HS-27A (cell line): ENCODE measurements at places on chromosomes 5 and 9.

DNA sequence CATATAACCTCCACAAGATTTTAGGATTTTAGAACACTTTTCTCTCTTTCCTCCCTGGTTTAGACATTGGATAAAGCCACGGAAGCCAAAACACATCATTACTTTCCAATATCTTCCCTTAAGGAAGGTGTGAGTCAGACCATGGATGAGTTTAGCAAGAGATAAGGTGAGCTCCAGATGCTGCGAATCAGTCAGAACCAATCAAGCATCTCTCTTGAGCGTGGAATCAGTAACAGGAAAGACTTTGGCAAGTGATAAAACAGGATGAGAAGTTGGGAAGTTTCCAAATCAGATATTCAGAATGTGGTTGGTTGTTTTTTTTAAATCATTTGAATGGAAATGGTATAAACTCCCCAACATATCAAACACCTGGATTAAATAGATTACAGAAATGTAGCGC is 397.8 kb downstream of the EFNA5 start:
- DNase-seq, result no peak

- no peak for DNase-seq
Observed at GRCh38 chr9:95820074-95820473, 55.4 kb upstream of the ERCC6L2 start.

- DNase-seq, result no peak
Observed at GRCh38 chr5:53355931-53356330, 124.5 kb upstream of the FST start.

GRCh38 chr5:90294604-90295003 is 115.0 kb downstream of the CETN3 start:
- no peak for DNase-seq

DNA sequence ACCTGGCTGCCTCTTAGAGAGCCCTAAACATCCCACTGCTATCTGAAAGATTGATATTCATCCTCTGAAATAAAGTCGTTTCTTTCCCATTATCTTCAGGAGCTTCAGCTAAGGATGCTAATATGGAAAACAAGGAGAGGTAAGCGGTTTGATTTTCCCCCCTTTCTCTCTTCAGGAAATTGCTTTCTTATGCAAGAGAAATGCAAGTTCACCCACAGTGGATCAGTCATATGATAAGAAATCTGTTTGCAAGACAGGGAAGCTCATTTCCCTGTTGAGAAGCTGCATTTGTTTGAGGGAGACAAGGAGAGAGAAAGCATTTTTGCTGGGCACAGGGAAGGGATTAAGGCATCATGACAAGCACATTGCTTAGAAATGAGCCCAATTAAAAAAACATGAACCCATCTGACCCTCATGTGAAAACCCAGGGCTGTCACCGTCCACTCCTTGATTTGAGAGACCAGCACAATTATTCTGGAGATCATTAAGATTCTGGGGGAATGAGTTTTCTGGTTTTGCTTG is 53.7 kb upstream of the BOD1 start:
- DNase-seq, result no peak

DNA sequence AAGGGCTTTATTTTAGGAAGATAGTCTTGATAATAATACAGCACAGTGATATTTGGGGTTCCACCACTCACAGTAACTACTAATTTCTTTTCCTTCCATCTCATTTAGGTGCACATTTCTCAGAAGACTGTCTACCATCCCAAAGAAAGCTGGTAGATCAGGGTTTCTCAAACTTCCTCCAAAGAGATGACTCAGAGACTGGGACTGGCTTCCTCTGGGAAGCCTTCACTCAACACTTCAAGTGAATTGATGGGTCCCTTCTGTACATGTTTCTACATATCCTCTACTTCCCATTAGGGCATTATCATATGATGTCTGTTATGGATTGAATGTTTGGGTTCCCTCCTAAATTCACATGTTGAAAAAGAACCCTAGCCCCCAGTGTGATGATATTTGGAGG is 138.5 kb downstream of the SPOCK1 start:
- no peak for DNase-seq

DNA sequence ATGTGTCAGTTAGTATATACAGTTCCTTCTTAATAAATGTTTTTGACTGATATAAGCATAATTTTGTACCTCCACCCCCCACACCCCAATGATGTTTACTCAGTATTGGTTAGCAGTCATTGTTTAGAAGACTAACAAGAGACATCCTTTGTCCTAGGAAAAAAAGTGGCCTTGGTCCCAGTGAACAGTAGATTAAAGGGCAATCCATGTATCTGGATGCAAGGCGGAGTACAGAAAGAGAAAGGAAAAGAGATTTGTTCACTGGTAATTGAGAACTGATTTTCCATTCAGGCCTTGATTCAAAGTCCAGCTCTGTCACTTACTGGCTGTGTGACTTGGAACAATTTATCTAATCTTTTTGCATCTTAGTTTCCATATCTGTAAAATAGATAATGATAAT is 4.6 kb downstream of the RALGPS1 start:
- no peak for DNase-seq

GRCh38 chr5:34957857-34958690 is 28.7 kb downstream of the DNAJC21 start:
- no peak for DNase-seq

DNA sequence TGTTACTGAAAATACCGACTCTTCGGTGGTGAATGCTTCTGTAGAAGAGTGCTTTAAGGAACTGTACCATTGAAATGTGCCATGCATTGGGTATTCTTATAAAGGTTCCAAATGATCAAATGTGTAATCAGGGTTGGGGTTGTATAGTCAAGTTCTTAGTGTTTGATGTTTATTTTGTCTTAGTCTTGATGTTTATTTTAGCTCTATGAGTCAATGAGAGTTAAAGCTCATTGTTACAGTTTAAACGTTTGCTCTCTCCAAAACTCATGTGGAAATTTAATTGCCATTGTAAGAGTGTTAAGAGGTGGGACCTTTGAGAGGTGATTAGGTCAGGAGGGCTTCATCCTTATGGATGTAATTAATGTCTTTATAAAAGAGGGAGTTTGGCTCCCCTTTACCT is 153.0 kb downstream of the FER start:
- DNase-seq, result no peak

DNA sequence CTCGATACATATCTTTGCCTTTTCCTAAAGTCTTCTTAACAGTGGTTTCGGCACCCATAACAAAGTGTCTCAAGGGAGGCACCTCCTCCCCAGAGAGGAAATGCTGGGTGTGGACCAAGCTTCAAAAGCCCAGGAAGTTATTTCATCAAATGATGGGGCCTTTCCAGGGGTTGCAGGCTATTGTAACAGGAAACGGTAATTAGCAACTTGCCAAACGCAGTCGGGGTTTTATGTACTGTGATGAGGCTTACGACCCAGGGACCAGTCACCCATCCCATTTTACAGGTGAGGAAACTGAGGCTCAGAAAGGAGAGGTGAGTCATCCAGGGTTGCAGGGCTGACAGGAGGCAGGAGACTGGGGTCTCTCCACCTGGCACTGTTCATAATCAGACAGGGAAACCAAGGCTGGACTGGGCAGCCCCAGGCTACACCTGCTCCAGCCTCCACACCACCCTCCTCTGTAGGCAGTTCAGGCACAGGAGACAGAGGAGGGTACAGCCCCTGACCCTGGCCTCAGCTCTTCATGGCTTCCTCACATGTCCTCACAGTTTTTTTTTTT is 30.0 kb upstream of the SUSD3 start:
- DNase-seq, result no peak

DNA sequence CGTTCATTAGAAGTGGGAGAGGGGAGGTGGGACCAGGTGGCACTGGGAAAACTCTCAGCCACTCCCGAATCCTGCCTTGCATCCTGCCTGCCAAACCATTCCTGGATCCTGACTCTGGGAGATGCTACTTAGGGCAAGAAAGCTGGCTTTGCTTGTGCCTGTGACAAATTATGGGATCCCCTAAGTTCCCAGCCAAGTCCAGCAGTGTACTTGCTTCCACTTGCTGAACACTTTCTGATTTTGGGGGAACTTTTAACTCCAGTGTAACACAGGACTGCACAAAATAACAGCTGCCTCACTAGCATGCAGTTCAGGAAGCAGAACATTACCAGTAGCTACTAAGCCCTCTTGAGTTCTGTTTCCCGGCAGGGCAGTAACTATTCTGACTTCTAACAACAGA is 12.5 kb upstream of the NKX2-5 start:
- no peak for DNase-seq

GRCh38 chr5:2179861-2180260 is 297.1 kb upstream of the IRX4 start:
- no peak for DNase-seq

GRCh38 chr9:136604823-136605525 is 57.7 kb upstream of the EGFL7 start:
- DNase-seq, result no peak

DNA sequence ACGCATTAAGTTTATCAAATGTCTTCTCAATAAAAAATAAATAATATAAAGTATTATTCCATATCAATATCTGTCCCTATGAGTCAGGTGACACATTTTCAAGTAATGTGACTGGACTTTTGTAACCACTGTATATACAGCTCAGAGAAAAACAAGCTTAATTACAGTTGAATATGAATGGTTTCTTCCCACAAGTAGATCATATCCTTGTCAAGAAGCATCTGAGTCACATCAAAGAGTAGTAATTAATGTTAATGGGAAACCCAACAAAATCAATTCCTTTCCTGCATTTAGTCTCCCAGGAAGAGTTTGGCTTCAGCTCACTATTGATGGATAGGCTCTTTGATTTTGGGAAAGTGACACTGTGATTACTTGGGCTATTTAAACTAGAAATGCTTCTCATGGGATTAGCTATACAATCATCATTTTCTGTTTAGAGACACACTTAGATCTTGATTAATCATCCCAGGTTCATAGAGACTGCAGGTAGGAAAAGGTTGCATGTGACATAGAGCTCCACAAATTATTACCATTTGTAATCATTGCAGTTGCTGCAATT is 292.9 kb downstream of the GABRG2 start:
- no peak for DNase-seq

DNA sequence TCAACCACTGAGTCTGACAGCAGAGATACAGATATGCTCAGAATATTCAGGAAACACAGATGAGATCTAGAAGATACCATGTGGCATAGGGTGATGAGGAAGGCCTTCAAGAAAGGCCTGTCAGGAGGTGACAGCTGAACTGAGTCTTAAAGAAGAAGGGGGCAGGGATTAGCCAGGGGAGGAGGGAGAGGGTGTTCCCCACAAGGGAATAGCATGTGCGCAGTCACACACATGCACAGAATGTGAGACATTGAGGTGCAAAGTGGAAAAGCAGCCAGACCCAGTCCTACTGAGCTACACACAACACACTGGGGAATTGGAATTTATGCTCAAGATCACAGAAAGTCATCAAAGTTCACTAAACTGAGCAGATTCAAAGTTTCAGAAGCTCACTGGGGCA is 3.0 kb upstream of the SLC25A48 start:
- DNase-seq, result no peak

DNA sequence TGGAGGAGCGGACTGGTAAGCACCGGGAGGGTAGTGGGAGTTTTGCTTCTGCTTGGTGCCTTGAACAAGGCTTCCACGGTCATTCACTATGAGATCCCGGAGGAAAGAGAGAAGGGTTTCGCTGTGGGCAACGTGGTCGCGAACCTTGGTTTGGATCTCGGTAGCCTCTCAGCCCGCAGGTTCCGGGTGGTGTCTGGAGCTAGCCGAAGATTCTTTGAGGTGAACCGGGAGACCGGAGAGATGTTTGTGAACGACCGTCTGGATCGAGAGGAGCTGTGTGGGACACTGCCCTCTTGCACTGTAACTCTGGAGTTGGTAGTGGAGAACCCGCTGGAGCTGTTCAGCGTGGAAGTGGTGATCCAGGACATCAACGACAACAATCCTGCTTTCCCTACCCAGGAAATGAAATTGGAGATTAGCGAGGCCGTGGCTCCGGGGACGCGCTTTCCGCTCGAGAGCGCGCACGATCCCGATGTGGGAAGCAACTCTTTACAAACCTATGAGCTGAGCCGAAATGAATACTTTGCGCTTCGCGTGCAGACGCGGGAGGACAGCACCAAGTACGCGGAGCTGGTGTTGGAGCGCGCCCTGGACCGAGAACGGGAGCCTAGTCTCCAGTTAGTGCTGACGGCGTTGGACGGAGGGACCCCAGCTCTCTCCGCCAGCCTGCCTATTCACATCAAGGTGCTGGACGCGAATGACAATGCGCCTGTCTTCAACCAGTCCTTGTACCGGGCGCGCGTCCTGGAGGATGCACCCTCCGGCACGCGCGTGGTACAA is 556 bp downstream of the PCDHGC3 start:
- DNase-seq, result peak; percentile 22

GRCh38 chr5:108122702-108123101 is 259.2 kb downstream of the FBXL17 start:
- no peak for DNase-seq

DNA sequence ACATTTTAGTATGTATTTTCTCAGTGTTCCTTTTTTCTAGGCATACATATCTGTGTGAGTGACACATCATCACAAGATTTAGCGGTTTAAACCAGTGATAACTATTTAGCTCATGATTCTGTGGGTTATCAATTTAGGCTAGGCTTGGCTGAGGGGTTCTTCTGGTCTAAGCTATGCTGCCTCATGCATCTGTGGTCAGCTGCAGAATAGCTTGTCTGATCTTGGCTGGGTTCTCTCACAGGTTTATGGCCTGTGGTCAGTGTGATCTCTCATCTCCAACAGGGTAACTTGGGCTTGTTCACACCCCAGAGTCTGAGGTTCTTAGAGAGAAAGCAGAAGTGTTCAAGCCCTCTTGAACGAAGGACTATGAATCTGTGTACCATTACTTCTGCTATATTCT is 363.3 kb downstream of the KDM4C start:
- no peak for DNase-seq

DNA sequence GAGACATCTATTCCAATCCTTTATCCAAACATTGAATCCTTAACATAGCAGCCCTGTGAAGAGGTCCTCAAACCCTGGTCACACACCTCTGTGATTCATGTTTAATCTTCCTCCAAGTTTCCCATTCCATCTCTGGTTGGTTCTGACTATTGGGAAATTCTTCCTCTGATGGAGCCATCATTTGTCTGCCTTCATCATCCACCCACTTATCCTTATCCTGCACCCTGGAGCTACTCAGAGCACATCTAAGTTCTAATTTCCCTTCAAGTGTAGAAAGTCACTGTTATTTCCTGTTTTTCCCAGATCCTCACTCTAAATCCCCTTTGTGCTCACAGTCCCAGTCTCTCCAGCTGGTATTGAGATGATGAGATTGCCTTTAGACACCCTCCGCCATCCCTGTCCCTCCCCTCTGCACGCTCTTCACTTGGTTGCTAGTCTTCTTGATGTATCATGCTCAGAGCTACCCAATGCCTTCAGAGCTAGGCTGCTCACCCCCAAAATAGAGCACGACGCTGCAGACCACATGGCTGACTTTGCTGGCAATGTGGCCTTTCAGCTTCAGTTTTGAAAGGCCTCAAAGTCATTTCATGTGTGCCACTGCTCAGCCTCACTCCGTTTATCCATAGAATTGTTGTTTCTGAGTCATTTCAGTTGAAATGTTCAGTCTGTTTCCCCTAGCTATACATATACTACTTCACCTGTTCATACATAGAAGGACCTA is 154.3 kb downstream of the PALM2AKAP2 start:
- DNase-seq, result no peak

DNA sequence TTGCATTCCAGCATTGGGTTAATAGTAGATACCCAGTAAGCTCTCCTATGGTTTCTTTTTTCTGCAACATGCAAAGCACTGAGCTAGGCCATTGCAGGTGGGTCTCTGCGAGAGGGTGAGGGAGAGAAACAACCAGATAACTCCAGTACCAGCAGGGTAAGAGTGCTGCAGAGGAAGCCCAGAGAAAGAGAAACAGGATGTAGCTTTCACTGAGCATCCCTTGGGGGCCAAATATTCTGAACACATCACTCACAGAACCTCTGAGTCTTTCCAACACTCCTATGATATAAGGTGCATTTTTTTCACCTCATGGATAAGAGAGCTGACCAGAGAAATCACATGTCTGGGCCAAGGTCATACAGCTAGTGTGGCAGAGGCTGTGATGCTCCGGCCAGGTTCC is 76.7 kb downstream of the TRIM32 start:
- no peak for DNase-seq
